ENCODE measurements at places on chromosomes 7 and 10. TPM values are rescaled to one million over a fixed set of nuclear protein-coding genes. Genes with fewer than 3 reads are reported as not detected.

The TSPAN12 gene
- total RNA-seq: 51.8 TPM

The TLX1 gene
- not detected for total RNA-seq

The ERV3-1 gene
- total RNA-seq: 24.9 TPM

The CTNNA3 gene
- total RNA-seq: 0.67 TPM

The SYT15B gene
- 40.1 TPM for total RNA-seq

The PALD1 gene
- 27.0 TPM for total RNA-seq

The CHST12 gene
- 29.8 TPM for total RNA-seq

The SLC37A3 gene
- 35.2 TPM for total RNA-seq

The PTF1A gene
- total RNA-seq: not detected

The SKIDA1 gene
- total RNA-seq: 0.69 TPM

The FAM20C gene
- 58.8 TPM for total RNA-seq

The NSUN5 gene
- total RNA-seq: 22.4 TPM

The KLF14 gene
- not detected for total RNA-seq

The CYP3A7 gene
- 1.6 TPM for total RNA-seq

The CCDC146 gene
- 4.3 TPM for total RNA-seq

The COBL gene
- 29.2 TPM for total RNA-seq

The STEAP1 gene
- total RNA-seq: 5.7 TPM

The LRRC61 gene
- total RNA-seq: 10.2 TPM

The OR2A12 gene
- total RNA-seq: not detected

All from upper lobe of right lung (tissue), 1 donor.